ENCODE measurements at places on chromosomes 1 and 21.

- no peak for DNase-seq
These were observed 6.2 kb downstream of the MTARC2 start for GRCh38 chr1:220754212-220754917.

DNA sequence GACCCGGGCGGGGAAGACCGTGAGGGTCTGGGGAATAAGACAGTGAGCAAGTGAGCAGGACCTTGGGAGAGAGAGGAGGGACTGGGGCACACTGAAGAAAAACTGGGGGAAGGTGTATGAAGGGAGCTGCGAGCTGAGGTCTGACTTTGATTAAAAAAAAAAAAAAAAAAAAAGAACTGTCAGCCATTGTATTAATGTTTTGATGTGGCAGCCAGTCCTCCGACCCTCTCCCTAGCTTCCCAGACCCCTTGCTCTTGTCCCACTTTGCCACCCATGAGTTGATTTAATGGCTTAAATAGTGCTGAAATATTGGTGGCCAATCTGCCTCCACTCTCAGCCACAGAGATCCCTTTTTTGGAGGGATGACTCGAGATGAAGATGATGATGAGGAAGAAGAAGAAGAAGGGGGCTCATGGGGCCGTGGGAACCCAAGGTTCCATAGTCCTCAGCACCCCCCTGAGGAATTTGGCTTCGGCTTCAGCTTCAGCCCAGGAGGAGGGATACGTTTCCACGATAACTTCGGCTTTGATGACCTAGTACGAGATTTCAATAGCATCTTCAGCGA is 652 bp downstream of the HAX1 start:
- no peak for DNase-seq

GRCh38 chr1:191648939-191649338 is 509.3 kb upstream of the RGS18 start:
- DNase-seq = no peak

DNA sequence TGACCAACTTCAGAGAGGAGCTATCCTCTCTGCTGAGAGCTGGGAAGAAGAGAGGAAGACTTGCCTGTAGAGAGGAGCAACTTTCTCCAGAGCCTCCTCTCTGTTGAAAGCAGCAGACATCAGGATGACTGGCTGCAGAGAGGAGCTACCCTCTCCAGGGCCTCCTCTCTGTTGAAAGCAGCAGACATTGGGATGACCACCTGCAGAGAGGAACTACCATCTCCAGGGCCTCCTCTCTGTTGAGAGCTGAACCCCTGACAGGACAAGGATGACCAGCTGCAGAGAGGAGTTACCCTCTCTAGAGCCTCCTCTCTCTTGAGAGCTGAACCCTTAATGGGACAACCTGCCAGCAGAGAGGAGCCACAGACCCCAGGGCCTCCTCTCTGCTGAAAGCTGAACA is 83.0 kb upstream of the GJB5 start:
- no peak for DNase-seq

GRCh38 chr1:44536357-44537209 is 131.5 kb downstream of the RNF220 start:
- no peak for DNase-seq

- no peak for DNase-seq
These were observed 5.2 kb downstream of the S100A10 start for GRCh38 chr1:151988405-151988923.

DNA sequence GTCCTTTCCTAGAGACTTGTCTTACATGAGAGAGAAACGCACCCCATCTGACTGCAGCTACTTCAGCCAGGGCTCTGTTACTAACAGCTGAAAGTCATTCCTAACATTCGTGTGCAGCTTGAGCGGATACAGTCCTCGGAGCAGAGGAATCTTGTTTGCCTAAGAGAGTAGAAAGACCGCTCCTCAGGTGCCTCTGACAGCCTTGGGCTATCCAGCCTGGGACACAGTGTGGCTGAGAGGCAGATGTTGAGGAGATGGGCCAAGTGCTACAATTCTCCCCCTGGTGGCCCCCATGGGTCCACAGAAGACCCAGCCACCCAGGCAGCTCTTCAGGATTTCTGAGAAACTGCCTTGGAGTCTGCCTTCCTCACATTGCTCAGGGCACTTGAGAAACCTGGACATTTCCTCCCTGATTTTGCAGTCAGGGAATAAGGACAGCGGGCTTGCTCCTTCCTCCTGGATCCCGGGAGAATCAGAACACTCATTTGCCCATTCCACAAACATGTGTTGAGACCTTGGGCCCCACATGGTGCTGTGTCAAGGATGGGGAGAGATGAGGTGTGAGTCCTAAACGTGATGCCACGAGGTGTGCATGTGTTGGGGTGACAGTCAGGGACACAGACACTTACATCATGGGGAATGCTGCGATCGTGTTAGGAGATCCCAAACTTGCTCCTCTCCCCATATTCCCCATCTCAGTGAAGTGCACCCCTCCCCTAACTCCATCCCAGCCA is 13.1 kb downstream of the TRIM62 start:
- DNase-seq = no peak

GRCh38 chr1:210250998-210251679 is 18.5 kb downstream of the SERTAD4 start:
- no peak for DNase-seq

DNA sequence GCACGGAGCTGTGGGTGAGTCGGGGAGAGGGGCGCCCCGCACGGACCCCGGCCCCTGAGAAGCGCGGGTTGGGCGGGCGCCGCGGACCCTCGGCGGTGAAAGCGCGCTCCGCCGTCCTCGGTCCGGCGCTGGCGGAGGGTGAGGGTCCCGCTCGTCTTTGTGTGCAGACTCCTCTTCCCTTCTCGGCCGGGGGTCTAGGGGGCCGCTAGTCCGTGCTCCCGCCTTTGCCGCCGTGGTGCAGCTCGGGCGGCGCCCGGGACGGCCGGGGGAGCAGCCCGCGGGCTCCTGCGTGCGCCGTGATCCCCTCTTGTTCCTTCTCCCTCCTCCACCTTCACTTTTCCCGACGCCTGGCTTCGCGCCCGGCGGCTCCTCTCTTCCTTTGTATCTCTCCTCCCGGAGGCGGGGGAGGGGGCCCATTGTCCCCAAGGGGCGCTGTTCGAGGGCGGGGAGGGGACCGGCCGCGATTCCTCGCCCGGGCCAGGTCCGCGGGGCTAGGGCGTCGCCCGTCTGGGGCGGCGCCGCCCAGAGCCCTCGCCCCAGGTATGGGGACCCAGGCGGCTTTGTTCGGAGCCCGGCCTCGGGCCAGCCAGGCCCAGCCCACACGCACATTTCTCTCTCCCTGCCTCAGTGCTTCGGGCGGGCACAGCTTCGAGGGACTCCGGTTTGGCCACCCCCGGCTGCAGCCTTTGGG is 519 bp downstream of the FNBP1L start:
- DNase-seq = no peak

GRCh38 chr1:117612517-117613248 is 6.8 kb downstream of the TENT5C start:
- DNase-seq = no peak

GRCh38 chr21:43832158-43832550 is 32.9 kb upstream of the AGPAT3 start:
- DNase-seq = no peak

GRCh38 chr1:62111084-62111483 is 83.6 kb upstream of the L1TD1 start:
- DNase-seq = no peak

GRCh38 chr1:7478142-7478790 is 292.8 kb upstream of the VAMP3 start:
- no peak for DNase-seq

GRCh38 chr1:30417701-30418046 is 305.7 kb downstream of the MATN1 start:
- no peak for DNase-seq

GRCh38 chr1:175360016-175360415 is 167.4 kb upstream of the KIAA0040 start:
- no peak for DNase-seq

DNA sequence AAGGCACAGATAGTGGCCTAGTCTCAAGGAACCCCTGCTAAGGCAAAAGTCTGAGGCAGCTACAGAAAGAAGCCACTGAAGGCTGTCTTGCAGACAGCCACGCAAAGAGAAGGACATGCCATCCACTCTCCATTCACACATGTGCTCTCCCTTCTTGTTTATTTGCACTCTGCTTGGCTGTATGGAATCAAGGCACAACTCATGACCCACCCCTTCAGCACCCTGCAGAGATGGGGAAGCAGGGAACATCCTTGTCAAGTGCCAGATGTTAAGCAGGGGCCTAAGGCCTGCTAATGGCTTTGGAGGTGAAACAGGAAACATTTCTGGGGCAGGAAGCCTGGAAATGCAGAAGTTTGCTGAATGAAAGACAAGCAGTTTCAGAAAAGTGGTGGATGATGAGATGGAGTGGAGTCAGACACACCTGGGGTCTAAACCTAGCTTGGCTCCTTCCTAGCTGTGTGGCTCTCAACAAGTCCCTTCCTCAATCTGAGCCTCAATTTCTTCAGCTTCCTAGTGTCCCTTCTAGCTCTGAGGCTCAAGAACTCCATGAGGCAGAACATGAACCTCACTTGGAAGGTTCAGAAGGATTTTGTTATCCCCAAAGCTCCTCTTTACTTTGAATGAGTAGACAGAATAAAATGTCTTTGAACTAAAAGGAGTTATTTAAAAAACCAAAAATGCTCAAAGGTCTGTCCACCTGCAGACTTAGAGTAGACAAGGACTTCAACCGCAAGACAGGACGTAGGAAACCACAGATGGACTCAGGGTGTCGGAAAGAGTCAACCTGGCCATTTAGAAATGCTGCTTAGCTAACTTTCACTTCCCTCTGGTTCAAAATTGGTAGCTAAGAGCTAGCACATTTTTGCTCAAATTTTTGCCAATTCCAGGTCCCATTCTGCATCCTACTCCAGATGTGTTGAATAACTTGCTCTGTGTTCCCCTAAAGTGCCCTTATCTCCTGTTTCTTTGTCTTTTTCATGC is 283.1 kb downstream of the PLPP3 start:
- no peak for DNase-seq

DNA sequence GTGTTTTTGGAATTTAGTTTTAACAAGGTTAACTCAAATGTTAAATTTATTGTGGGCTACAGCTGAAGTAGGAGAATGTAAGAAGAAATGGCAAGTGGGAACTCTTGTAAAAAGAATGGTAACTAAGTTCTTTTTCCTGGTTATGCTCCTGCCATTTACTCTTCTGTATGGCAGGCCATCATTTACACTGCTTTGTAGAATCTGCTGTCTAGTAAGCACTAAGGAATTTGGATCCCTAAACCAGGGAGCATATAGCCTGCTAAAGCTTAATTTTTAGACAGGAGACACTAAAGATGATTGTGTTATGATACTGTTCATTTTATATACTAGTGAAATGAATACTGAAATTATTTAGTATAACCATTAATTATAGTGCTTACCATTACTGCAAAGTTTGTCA is 85.3 kb downstream of the CAMTA1 start:
- no peak for DNase-seq

DNA sequence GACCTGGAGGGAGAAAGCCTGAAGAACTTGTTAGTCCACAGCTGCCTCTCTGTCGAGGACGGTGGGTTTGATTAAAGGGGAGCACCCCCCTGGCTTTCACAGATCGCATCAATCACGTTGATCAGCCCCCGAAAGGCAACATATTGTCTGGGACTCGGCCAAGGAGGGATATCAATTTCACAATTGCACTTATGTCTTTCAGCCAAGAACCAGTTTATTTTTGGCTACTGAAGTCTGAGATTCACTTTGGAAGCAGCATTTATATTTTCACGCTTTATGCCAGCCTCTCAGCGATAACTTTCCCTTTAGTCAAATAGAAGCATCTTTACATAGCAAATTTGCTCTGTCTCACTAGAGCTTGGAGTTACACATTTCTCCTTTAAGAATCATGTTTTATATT is 253.2 kb upstream of the RRP15 start:
- no peak for DNase-seq

DNA sequence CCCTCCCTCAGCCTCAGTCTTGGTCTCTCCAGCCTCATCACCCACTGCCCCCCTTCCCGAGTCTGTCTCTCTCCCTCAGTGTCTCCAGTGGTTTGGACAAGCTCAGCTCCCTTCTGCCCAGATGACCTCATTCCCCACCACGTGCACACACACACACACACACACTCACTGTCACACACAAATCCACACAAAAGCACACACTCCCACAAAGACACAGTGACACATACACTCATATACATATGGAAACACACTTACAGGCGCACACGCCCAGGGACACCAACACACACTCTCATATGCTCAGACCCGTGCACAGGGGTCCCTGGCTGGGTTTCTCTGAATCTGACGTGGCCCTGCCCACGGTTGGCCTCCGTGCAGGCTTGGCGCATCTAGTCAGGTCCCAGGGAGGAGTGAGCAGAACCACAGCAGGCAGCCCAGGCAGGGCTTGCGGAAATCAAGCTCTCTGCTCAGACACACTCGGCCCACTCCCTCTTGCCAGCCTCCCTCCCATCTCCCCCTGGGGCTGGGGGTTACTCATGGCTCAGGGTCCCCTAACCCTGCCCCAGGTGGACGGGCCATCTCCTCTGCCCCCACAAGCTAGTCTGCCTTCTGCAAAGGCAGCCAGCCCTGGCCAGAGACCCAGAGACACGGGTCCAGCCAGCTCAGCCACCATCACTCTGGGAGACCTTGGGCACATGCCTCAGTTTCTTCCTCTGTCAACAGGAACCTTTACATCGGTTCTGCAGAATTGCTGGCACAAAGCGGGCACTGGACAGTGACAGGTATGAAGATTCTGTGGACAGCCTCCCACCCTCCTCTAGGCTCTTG is 38.5 kb upstream of the FAM131C start:
- no peak for DNase-seq

DNA sequence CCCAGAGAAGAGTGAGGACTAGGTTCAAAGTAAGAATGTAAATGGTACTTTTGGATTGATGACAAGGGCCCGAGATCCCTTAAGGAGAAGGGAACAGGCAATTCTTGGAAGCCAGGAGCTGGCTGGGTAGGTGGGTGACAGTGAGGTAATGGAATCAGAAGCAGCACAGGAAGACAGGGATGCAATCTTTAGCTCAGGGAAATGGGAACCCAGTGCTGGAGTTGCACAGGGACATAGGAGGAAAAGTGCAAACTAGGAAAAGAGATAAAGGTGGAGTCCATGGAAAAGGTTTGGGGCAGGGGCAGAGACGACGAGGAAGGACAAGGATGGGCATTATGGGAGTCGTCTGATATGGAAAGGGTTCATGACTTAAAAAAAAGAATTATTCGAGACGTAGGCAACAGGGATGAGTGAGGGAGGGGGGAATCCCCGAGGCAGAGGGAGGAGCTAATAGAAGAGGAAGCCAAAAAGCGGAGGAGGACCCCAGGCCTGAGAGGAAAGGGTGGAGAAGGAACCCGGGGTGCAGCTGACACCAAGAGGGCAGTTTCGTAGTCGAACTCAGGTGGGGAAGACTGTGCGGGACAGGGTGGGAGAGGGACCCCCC is 495 bp downstream of the PI4KB start:
- DNase-seq = peak; percentile 39

GRCh38 chr1:176159993-176160392 is 47.1 kb downstream of the COP1 start:
- DNase-seq = no peak

GRCh38 chr1:41357451-41358101 is 3.7 kb upstream of the FOXO6 start:
- no peak for DNase-seq

All from activated CD4-positive, CD25-positive, alpha-beta regulatory T cell (primary cell).